ENCODE measurements at places on chromosomes 2 and 18.

DNA sequence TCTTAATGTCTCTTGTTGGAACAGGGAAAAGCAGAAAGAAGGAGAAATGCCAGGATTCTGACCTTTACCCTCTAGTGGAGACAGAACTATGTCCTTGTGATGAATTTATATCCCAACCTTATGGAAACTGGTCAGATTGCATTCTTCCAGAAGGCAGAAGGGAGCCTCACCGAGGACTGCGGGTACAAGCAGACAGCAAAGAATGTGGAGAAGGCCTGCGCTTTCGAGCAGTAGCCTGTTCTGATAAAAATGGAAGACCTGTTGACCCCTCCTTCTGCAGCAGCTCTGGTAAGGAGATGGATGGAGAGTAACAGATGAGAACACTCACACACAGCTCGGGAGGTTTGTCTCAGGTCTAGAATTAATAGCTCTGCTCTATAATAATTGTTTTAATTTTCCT lies 552.7 kb upstream of the HNMT start:
- no peak for DNase-seq

DNA sequence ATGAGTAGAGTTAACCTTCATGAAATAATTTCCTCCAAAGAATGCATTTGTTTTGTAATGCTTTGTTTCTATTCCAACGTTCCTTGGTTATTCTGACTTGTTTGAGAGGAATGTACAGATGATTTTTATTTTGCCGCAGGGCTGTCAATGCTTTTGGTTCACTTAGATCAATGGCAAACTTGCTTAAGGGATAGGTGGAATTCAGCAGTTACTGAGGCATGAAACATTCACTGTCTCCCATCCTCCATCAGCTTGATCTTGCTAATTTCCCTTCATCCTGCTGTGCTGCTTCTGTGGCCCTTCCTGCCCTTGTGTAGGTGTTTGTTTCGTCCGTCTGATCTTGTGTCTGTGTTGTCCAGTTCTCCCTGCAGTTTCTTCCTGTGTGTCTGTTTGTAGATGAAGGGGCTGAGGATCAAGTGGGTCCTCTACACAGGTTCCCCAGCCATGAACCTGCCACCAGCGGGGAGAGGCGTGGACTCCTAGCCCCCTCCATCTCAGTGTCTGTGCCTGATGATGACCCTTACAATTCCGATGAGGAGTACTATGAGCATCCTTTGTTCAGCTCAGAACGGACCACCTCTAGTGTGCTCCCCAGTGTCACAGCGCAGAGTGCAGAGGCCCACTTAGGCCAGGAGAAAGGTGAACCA lies 84.2 kb upstream of the UNC80 start:
- DNase-seq = no peak

- no peak for DNase-seq
Observed at GRCh38 chr18:61841706-61842105, 51.1 kb downstream of the RNF152 start.

GRCh38 chr2:239376351-239376750 lies 24.5 kb downstream of the HDAC4 start:
- peak; percentile 58 for DNase-seq

DNA sequence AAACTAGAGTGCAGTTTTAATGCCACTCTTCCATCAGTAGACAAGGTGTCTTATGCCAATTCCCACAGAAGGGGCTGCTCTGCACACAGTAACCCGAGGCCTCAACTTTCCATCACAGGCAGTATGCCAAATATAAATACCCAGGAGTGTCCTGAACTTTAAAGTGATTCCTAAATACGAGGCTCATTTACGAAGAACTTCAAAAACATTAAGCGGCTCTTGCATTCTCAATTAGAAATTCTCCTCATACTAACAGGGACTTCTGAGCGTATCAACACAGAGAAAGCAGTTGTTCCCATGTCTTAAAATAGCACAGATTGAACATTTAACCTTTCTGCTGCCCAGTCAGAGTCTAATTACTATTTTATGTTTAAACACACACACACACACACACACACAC lies 638.6 kb downstream of the ERBB4 start:
- DNase-seq = no peak

- DNase-seq = no peak
Observed at GRCh38 chr2:215903203-215903602, 110.1 kb downstream of the MREG start.

DNA sequence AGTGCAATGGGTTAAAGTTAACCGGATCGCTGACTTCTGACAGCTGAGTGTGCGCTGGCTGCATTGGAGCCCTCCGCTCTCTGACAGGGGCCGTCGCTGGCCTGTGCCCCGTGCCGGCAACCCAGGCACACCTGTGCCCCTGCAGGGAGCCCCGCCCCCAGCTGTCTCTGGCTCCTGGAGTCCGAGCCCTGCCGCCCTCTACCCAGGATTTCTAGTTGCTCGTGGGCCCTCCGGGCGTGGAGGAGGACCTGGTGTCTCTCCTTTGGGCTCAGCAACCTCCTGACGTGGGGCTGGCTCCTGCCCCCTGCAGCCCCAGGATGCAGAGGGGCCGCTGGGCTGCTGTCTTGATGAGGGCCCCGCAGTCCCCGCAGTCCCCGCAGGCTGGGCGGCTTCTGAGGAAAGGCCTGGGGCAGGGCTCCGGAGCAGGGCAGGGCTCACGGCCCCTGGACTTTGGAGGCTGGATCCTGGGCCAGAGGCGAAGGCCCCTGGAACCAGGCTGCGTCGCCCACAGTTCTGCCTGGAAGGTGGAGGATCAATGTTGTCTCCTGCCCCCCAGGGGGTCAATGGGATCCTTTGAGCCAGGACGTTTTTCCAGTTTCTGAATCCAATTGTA lies 172.8 kb downstream of the RNF144A start:
- DNase-seq = no peak

- DNase-seq = no peak
Observed at GRCh38 chr2:30040147-30040546, 106.7 kb upstream of the YPEL5 start.

- no peak for DNase-seq
Observed at GRCh38 chr18:48934415-48934722, 16.4 kb downstream of the SMAD7 start.

- DNase-seq = no peak
Observed at GRCh38 chr18:78107363-78107762, 857.7 kb downstream of the GALR1 start.

- no peak for DNase-seq
Observed at GRCh38 chr2:38765149-38765548, 12.9 kb upstream of the GEMIN6 start.

DNA sequence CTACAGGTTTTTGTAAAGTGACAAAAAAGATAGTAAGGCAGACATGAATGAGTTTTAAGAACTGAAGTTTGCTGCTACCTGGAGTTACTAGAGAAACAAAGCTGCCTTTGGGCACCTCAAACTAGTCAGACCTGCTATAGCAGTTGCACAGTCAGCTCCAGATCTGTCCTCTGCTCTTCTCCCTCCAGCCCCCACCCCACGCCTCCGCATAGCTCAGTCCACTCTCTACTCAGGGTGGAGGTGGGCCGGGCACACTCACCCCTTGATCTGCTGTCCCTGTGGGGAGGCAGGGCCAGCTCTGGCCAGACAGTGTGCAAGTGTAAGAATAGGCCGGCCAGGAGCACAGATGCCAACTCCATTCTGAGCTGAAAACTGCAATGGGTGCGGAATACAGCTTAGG lies 4.1 kb downstream of the SERTAD2 start:
- DNase-seq = no peak

DNA sequence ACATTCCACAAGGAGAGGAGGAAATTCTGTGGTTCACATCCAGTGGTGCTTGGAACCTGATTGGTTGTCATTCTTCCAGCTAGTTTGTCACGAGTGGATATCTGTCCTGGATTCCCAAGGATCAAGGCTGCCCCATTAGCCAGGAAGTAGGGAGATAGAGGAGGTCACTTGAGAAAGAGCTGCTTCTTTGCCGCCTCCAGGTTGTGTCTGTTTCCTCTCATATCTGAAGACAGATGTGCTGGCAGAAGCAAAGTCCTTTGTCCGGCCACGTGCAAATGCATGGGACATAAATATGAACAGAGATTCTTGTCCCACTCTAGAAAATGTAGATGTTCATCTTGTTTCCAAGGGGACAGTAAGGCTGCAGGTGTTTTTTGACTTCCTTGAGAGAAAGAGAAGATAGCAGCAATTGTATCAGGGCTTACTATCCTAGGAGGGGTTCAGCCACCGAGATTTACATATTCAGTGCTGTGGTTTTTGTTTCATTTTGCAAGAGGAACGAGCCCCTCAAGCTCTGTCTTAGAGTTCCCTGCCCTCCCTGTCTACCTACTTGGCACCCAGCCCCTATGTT lies 174.4 kb downstream of the RPIA start:
- DNase-seq = no peak

DNA sequence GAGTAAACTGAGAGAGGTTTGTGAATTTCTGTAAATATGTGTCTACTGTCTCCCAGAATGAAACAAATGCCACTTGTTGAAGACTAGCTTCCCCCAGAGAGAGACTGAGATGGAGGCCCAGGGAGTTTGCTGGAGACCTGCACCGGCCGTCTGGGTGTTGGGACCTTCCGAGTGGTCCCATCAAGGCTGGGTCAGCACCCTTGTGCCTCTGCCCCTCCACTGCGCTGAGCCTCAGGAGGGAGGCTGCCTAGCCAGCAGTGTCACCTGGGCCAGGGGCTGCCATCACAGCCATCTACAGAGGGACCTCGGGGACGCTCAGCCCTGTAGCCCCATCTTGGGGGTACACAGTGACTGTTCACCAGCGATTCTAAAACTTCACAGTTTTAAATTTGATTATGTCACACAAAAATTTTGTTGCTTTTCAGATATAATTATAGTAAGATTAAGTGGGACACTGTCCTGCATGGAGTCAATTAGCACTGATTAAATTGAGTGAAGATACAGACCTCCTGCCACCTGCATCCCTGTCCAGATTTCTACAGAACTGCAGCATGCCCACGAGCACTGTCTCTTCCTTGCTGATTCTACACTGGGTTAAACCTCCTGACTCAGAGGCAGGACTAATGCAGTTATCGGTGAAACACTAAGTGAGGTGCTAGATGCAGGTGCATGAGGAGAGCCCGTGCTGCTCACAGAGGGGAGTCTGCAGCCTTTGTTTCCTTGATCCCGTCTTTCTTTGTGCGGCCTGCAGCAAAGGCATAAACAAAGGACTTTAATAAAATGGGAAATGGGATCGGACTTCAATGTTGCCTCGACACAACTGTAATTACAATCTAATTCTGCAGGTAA lies 50.5 kb downstream of the TMEM18 start:
- DNase-seq = no peak

GRCh38 chr2:88159955-88160415 lies 10.2 kb upstream of the THNSL2 start:
- DNase-seq = no peak

DNA sequence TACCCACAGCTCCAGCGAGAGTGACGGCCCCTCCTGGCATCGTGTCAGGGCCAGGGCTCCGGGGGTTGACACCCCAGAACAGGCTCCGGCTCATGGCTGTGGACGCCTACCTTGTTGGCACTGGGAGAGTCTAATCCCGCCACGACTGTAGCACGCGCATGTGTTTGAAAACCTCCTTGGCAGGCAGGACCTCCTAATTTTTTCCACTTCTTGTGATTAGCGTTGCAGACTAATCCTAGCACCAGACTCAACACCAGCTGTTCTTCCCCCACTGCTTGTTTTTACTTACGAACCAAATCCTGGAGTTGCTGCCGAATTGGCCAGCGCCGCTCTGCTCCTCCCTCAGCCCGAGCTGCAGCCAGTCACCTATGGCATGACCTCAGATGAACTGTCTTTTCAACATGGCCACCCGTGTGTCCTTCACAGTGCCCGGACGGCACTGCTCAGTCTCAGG lies 110.7 kb downstream of the KLHL29 start:
- no peak for DNase-seq

DNA sequence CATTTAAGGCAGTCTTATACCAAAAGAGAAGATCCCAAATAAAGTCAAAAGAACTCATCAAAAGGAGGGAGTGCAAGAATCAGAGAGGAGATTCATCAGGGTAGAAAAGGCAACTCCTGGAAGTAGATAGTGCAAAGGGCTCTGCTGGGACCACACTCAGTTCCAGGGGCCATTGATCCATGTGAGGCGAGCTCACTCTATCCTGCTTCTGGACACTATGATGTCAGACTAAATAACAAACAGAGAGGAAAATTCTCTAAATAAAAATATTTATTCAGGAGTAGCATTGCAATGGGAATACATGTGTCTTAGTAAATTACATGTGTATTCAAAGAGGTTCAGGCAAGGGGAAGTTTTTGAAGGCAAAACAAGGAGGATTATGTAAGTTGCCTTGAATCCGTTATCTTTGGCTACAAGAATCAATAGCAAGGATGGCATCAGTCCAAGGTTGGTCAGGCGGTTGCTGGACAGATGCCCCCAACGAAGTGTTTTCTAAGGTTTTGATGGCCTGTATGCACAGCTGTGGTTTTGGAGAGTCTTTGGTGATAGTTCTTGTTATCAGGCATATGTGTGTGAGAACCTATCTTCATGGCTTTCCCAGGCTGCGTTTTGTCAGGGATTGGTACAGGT lies 13.2 kb upstream of the SERPINB12 start:
- no peak for DNase-seq

- no peak for DNase-seq
Observed at GRCh38 chr2:17199741-17200140, 318.5 kb downstream of the RAD51AP2 start.

- no peak for DNase-seq
Observed at GRCh38 chr18:74367905-74368304, 52.3 kb downstream of the C18orf63 start.

- no peak for DNase-seq
Observed at GRCh38 chr18:40606996-40607395, 1348.0 kb upstream of the PIK3C3 start.

GRCh38 chr2:190668892-190669291 lies 20.0 kb downstream of the NAB1 start:
- no peak for DNase-seq

DNA sequence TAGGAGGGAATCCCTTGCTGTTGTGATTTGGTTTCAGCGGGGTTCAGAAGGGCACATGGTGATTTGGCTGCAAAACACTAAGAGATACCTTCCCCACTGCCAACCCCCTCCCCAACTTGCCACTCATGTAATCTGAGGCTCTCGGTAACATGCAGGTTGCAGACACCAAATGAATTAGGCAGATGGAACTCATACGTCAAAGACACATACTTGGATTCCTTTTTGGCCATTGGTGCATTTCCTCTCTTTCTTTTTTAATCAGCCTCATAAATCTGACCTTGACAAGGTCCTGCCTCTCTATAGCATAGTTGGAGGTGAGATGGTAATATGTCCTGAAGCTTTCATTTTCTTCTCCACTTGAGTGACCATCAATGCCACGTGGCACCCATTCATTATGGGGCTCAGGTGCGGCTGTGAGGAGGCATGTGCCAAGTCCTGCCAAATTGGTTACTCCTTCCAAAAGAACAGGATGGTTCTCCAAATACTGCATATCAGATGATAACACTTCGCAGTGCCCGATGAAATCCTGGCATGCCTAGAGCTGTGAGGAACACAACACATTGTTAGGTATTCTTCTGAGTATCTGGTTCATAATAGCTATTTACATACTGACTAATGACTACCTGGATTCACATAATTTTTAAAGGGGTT lies 8.3 kb upstream of the TMEM178A start:
- DNase-seq = no peak

GRCh38 chr2:45840481-45840880 lies 189.0 kb downstream of the PRKCE start:
- no peak for DNase-seq

GRCh38 chr18:39037925-39038324 lies 1472.3 kb upstream of the CELF4 start:
- no peak for DNase-seq

- DNase-seq = no peak
Observed at GRCh38 chr2:234751275-234751973, 200.4 kb upstream of the SH3BP4 start.

GRCh38 chr2:240464514-240465241 lies 29.2 kb downstream of the GPC1 start:
- DNase-seq = peak; percentile 78
